ENCODE measurements at places on chromosomes 16 and 17.

DNA sequence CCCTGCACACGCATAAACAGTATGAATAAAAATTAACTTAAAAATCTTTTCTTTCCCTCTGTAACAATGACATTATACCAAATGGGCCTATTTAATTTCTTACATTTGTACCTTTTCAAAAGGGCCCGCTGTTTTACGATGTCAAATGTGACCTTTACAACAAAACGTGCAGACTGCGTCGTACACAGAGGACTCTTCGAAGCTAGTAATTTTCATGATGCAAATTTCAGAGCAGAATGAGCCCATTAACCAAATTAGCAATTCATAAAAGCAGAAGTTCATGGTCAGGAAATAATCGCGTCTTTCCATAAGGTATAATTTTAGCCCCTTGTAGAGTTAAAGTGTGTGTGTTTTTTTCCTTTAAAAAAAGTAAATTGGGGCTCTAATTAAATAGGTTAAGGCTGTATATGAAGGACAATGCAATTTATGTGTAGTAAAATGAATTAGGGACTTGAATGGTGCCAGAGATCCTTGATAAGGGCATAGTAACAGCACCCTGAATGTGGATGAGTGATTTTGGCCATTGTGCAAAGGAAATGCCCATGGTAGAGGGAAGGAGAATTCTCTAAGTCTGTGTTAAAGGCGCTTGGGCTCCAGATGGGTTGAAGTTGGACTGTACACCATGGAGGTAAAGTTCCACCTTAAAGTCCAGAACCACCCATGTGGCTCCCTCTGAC is 546.4 kb upstream of the EEF2KMT start:
- no peak for DNase-seq

- DNase-seq, result peak; percentile 59
Observed at GRCh38 chr17:77279448-77280303, 138.9 kb downstream of the SEC14L1 start.

DNA sequence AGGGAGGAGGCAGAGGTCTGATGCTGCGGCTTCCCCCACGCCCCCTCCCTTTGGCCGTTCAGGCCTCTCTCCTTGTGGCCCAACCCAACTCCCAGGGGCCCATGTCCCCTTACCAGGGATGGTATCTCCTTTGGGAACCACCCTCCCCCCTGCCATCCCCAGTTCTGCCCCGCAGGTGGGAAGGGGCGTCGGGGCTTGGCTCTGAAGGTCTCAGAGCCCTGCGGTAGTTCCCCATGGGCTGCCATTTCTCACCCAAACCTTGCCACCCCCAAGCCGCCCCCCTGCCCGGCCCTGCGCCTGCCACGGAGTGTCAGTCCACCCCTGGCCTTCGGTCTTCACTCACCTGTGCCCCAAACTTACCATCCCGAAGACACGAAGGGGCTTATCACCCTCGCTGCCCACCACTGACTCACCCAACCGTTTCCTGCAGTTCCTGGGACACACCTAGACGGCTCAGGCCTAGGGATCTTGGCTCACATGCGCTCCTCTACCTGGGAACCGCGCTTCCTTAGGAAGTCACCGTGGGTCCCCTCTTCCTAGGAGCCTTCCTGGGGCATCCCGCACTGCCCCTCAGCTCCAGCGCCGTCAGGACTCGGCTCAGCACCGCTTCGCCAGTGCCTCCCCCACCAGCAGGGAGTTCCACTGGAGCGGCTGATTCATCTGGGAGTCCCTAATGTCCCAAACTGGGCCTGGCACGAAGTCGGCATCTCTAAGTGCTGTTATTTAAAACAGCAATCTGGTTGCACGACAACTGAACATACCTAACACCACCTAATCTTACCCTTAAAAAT is 1.1 kb upstream of the DOC2A start:
- no peak for DNase-seq

GRCh38 chr16:19604911-19605310 is 49.4 kb downstream of the VPS35L start:
- DNase-seq, result no peak

DNA sequence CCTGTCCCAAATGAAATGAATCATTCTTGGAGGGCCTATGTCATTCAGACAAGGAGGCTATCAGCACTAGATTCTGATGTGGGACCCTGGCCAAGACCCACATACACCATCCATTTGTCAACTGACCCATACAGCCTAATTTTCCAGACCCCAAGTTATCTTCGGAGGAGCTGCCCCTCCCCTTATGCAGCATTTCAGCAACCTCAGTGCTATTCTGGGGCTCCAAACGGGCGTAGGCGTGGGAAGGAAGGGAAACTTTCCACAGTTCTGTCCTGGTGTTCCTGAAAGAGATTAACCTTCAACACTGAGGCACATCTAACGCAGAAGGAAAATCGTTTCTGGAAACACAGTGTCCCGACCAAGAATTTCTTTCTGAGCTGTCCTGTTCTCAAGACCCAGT is 86.7 kb downstream of the MYH11 start:
- no peak for DNase-seq

GRCh38 chr17:1203111-1203966 is 23.6 kb upstream of the ABR start:
- peak; percentile 93 for DNase-seq

DNA sequence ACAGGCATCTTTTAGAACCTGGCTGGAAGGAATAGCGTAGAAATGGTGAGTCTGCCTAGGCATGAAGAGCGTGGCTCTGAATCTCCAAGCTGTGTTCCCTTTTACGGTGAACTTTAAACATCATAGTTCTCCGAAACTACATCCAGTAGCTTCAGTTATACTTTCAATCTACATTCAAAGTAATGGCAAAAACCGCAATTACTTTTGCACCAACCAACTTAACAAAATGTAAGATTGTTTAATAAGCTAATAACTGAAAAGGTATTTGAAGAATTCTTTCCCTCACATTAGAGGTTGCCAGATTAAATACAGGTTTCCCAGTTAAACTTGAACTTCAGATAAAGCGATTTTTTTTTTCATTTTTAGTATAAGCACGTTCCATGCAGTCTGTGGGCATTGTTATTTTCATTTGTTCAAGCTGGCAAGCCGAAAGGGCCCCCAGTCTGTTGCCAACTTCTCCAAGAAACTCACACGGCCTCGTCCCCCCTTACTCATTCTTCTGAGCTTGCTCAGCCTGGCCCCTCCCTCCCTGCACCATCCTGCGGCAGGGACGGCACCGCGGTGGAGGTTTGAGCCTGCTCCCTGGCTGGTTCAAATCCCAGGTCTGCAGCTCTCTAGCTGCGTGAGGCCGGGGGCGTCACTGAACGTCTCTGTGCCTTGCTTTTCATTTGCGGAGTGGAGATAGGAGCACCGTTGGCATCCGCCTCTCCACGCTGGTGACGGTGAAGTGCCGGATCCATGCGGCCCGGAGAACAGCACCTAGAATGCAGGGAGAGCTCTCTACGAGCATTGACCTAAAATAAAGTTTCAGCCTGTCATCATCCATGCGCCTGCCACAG is 3.5 kb upstream of the MTHFSD start:
- DNase-seq, result no peak

- no peak for DNase-seq
Observed at GRCh38 chr16:46612121-46612520, 9.1 kb downstream of the SHCBP1 start.

DNA sequence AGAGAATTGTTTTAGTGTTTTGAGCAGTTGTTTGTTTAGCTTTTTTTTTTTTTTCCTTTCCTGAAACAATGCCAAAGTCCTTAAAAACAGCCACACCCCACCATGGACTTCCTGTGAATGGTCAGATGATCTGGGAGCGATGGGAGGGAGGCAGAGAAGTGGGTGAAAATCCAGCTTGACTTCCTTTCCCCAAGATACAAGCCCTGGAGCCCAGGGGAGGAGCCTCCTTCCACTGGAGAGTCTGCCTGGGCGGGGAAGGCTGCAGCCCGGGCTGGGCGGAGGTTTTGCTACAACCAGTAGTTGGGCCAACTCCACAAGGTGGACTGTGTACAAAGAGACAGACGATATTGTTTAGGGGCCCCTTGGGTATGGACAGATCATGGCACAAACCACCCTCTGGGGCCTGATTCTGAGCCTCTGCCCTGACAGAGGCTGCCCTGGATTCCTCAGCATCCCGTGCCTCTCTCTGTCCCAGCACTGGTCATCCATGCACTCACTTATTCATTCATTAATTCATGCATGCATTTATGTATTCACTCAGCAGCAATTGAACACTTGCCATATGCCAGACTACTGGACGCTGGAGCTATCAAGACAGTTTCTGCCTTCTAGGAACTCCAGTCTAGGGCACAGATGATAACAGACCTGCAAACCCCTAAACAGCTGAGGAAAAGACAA is 29.8 kb downstream of the WSB1 start:
- DNase-seq, result peak; percentile 83

- no peak for DNase-seq
Observed at GRCh38 chr16:50944033-50944432, 202.1 kb downstream of the CYLD start.

DNA sequence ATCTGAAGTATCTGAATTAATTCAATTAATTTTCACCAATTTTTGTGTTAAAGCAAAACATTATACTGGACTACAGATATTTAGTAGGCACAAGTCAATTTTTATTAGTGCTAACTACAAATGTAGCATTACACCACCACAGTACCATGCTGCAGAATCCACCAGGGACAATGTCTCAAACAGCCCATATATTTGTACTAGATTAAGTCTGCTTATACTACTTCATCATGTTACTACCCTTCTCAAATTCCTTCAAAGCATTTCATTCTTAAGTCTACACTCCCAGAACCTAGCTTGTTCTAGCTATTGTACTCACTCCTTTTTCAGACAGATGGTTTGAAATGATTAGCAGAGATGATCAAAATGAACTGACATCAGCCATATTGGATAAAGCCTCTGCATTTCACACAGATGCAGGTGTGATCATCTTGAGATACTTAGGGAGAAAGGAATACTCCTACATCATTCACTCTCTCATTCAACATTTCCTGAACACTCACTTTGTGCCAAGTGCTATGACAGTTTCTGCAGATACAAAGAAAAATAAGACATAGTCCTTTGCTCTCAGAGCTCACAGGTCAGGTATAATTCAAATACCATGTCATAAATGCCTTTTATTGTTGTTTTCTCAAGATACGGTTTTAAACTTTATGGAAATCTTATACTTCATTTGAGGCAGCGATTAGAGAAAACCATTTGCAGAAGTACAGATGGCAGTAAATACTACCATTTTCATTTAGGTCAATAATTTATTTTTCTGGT is 47.7 kb downstream of the SMURF2 start:
- no peak for DNase-seq

Data from upper lobe of left lung (tissue), 6 donors.